ENCODE measurements at places on chromosomes 5 and 9.

GRCh38 chr9:117771136-117771535, 66.9 kb downstream of the TLR4 start:
- no peak for DNase-seq

DNA sequence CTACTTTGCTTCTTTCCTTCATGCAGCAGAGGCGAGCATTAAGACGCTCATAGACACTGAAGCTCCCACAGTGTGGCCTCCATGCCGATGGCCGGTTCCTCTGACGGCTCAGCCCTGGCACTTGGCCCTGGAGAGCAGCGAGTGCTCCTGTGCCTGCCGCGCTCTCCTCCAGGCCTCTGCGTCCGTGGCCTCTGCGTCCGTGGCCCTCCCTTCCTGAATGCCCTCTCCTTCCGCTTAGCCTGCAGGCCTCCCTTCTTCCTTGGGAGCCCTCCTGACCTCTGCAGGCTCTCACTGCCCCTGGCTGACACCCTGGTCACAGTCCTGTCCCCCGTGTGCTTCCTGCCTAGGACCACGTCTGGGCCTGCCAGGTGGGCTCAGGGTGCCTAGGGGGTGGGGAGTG, 92.8 kb downstream of the ZNF354C start:
- DNase-seq, result no peak

DNA sequence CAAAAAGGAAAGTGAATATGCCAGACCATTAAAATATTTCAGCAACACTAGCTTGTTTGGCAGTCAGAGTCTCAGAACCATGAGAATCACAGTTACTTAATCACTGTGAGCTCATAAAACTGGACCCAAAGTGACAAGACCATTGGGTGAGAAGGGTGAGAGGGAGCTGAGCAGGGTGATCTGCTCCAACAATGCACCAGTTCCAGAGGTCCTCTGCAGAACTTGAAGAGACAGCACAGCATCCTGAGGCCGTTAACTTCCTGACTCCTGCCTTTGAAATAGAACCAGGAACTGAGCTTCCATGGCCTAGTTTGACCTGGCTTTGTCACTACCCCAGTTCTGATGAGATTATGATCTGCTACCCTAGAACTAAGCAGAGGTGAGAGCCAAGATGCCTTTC, 57.4 kb downstream of the NFIB start:
- no peak for DNase-seq

GRCh38 chr5:102959055-102959454, 160.9 kb downstream of the GIN1 start:
- no peak for DNase-seq

DNA sequence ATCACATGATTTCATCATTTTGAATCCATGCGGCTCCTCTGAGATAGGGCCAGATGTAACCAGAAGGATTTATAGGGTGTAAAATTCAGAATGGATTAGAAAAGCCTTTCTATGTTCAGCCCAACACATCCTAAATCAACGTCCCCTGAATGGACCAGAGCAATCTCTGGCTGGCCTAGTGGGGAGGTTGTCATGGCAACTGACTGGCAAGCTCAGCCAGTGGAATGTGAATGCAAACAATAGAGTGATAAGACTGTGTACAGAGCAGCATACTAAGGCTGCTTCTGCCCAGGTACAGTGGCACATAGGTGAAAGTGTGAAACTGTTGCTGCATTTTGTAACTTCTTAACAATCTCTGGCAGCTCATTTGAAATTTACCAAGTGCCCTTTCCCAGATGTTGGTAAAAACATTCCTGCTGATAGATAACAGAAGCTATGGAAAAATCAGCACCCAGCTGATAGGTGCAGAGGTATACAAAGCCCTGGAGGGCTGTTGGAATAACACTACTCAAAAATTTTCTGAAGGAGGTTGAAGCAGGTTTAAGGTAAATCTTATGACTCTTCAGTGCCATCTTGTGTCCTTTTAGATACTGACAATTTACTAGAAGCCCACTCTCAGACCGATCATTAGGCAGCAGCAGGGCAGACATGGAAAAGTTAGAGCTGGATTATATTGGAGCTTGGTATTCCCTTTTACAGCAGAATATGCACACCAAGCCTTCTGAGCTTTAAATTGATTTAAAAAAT, 267.2 kb downstream of the RAB3C start:
- DNase-seq, result no peak
